ENCODE measurements at places on chromosomes 5 and 9.

DNA sequence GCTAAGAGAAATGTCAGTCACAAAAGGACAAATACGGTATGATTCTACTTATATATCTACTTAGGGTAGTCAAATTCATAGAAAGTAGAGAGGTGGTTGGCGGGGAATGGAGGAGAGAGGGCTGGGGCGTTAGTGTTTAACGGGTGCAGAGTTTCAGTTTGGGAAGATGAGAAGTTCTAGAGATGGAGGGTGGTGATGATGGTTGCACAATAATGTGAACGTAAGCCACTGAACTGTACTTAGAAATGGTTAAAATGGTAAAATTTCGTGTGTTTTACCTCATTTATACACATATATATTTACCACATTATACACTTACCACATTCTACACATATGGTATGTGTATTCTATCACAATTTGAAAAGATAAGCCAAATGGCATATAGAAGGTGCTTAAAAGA, 35.7 kb downstream of the LSM11 start:
- DNase-seq: no peak

- DNase-seq: no peak
Observed at GRCh38 chr9:90306158-90306557, 336.5 kb downstream of the DIRAS2 start.

- no peak for DNase-seq
Observed at GRCh38 chr9:114492991-114493390, 12.3 kb downstream of the WHRN start.

GRCh38 chr9:38129366-38129765, 60.3 kb upstream of the SHB start:
- no peak for DNase-seq

DNA sequence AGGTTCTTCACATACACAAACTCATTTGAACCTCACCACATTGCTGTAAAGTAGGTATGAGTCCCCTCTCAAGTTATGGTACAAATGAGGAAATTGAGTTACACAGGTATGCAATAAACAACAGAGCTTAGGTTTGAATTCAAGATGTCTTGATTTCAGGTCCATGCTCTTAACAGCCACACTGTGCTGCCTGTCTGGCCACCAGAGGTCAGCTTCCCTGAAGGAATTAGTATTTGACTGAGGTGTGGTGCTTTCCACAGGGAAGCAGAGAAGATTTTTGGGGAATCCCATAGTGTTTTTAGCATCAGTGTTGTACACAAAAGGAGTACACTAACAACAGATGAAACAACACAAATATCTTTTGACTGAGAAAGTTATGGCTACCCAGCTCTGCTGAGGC, 94.4 kb upstream of the ITGA1 start:
- DNase-seq: no peak

GRCh38 chr5:56534102-56534829, 281.1 kb upstream of the MAP3K1 start:
- DNase-seq: no peak

DNA sequence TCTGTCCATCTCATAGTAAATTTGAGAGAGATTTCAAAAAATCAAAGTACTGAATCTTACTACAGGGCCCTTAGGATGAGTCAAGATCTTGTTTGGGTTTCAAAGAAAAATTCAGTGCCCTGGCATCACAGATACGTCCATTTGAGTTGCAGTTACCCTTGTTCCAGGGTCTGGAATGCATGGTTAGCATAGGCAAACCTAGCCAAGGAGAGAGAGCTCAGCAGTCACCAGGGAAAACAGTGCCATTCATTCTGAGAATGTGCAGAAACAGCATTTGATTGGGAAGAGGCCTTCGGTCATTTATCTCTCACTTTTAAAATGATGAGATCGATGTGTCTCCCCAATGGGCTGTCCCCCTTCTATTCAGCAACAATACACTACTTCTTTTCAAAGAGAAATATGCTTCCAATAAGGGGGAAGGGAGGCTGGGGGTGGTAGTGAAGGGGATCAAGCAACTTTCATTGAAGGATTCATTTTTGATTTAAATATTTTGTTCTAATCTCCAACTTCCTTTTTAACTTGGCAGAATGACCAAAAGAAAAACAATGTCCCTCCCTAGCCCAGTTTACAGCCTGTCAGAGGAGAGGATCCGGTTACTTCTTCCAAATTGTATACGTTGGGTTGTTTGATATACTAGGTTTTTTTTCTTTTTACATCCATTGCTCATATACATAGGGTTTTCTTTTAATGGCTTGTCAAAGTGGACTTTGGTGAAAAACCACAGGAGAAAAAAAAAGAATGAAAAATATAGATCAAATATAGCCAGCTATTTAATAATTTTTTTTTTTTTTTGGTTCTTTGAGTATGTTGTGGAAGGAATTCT, 491.1 kb downstream of the CCDC171 start:
- DNase-seq: no peak

Measured in stimulated activated CD4-positive, alpha-beta T cell treated with anti-CD3 and anti-CD28 coated beads, TNF-alpha, amount 100 ng/mL, for 48 hours (primary cell).